ENCODE measurements at places on chromosomes 13 and 19. TPM values are rescaled to one million over a fixed set of nuclear protein-coding genes. Genes with fewer than 3 reads are reported as not detected.
A peak's percentile ranks its signal among the peaks of the same experiment; 100 is the strongest.

The NLRP11 gene
- total RNA-seq = not detected

DNA sequence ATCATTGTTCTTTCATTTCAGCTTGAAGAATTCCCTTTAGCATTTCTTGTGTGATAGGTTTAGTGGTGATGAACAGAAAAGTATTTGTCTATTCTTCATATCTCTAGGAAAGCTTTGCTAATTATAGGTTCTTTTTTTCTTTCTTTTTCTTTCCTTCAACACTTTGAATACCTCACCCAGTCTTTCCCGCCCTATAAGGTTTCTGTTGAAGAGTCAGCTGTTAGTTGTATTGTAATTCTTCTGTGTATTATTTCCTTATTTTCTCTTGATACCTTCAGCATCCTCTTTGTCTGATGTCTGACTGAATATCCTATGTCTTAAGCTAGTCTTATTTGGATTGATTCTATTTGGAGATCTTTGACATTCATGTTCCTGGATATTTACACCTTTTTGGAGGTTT lies 1989.4 kb downstream of the PCDH9 start:
- no peaks in the 10 kb centered on the region for H3K27me3 ChIP-seq
- no peak for DNase-seq
- no peaks in the 10 kb centered on the region for H3K4me1 ChIP-seq

- H3K4me3 ChIP-seq = no peak overlapping the region
- peaks cover 61% of the 10 kb centered on the region for H3K4me1 ChIP-seq
- H3K27me3 ChIP-seq = no peaks in the 10 kb centered on the region
- DNase-seq = no peak
- no peak overlapping the region for H3K27ac ChIP-seq
These were observed 16.0 kb downstream of the FXYD5 start for GRCh38 chr19:35170359-35171061.

The KRTDAP gene
- total RNA-seq = not detected

- peaks cover 20% of the 10 kb centered on the region for H3K4me1 ChIP-seq
- no peaks in the 10 kb centered on the region for H3K27me3 ChIP-seq
- DNase-seq = no peak
- H3K4me3 ChIP-seq = no peak overlapping the region
- no peaks in the 10 kb centered on the region for H3K36me3 ChIP-seq
- no peak overlapping the region for H3K27ac ChIP-seq
These were observed 10.3 kb upstream of the BICRA start for GRCh38 chr19:47598407-47599349.

The GRWD1 gene
- total RNA-seq = 39.0 TPM

The IGFL2 gene
- not detected for total RNA-seq

DNA sequence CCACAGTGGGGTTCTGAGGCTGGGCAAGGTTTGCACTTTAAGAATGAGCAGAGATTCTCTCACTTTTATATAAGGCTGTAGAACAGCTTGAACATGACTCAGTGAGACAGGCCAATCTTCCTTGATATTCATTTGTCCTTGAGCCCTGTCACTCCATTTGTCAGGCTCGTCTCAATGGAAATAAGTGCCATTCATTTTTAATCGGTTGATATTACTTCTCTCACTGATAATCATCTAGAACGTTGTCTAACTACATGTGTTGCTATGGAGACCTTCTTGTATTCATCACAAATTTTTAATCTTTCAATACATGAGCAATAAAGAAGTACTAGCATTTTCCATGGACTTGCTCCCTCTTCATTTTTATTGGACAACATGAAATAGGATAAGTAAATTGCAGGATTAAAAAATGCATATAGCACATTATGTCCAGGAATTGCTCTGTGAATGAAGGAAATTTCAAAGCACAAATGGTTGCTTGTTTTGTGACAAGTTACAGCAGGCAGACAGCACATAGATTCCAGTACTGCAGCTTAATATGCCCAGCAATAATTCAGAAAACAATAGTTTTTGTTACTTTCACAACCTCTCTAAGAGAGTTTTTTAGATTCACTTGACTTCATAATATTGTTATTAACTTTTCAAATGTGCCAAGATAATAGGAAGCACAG lies 1178.4 kb upstream of the ATXN8OS start:
- H3K27ac ChIP-seq = no peak overlapping the region
- DNase-seq = no peak
- H3K27me3 ChIP-seq = no peaks in the 10 kb centered on the region
- H3K4me1 ChIP-seq = no peaks in the 10 kb centered on the region
- no peaks in the 10 kb centered on the region for H3K36me3 ChIP-seq

DNA sequence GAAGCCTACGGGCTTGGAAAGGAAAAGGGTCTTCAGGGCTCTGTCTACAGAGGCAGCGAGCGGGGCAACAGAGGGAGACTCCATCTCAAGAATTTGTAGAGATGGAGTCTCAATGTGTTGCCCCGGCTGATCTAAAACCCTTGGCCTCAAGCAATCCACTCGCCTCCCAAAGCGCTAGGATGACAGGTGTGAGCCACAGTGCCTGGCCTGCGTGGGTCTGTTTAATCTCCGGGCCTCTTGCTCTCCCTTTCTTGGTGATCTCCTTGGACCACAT lies 8.1 kb downstream of the RPS9 start:
- peaks cover 44% of the 10 kb centered on the region for H3K36me3 ChIP-seq
- no peak overlapping the region for H3K27ac ChIP-seq
- DNase-seq = no peak
- H3K4me1 ChIP-seq = peaks cover 76% of the 10 kb centered on the region

- H3K27ac ChIP-seq = peak overlapping the region; percentile 47
- no peaks in the 10 kb centered on the region for H3K36me3 ChIP-seq
- H3K4me3 ChIP-seq = no peak overlapping the region
- H3K4me1 ChIP-seq = peaks cover 44% of the 10 kb centered on the region
- DNase-seq = no peak
- no peaks in the 10 kb centered on the region for H3K27me3 ChIP-seq
These were observed 19.7 kb upstream of the JUND start for GRCh38 chr19:18300930-18301717.

- no peak overlapping the region for H3K27ac ChIP-seq
- no peak for DNase-seq
- no peaks in the 10 kb centered on the region for H3K27me3 ChIP-seq
- H3K4me3 ChIP-seq = no peak overlapping the region
- H3K36me3 ChIP-seq = peaks cover 18% of the 10 kb centered on the region
These were observed 30.9 kb downstream of the ZNF611 start for GRCh38 chr19:52703917-52704316.

DNA sequence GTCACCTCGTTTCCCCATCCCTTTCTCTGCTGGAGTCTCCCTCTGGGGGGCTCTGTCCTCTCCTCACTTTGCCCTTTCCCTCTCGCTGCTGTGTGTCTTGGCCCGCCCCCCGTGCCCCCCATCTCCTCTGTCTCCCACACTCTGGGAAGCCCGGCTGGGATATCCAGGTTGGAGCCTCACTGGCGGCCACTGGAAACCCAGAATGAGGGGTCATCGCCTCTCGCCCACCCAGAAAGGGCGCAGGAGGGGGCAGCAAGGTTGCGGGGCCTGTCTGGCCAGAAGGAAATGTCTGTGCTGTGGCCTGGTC lies 15.6 kb downstream of the CCDC97 start:
- peak overlapping the region; percentile 76 for H3K27ac ChIP-seq
- peaks cover 49% of the 10 kb centered on the region for H3K36me3 ChIP-seq
- H3K27me3 ChIP-seq = no peaks in the 10 kb centered on the region
- peaks cover 49% of the 10 kb centered on the region for H3K4me1 ChIP-seq
- no peak for DNase-seq
- H3K4me3 ChIP-seq = no peak overlapping the region

DNA sequence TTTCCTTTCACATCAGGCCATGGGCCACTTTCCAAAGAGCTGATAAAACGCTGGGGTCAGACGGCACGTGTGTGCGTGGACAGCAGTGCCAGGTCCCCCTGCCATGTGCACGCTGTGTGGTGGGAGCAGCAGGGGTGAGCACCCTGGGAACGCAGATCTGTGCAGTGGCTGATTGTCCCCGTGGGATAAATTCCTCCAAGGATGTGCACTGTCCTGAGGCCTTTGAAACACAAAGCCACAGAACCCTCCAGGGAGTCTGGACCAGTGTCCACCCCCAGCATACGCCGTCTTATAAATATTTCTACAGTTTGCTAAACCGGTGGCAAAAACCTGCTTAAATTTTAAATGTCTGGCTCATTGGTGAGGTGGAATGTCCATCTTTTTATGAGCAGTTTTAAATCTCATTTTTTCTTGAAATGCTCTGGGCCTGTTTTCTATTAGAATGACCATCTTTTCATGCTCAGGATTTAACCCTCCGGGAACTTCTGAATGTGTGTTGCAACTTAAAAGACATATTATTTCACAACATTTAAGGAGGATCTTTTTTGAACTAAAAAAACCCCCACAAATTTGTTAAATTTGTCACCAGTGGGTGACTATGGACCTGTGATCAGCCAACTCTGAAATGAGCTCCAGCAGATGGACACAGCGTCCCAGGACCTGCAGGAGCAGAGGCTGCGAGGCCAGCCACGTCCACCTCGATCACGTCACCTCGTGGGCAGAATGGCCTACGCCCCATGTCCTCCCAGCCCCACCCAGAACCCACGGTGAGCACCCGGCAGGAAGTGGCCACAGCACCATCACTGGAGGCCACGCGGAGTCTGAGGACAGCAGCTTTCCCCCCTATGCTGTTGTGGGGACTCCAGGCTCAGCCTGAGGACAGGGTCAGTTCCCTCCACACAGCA lies 68.6 kb downstream of the RASA3 start:
- no peak overlapping the region for H3K4me3 ChIP-seq
- DNase-seq = no peak
- no peaks in the 10 kb centered on the region for H3K27me3 ChIP-seq
- peaks cover 58% of the 10 kb centered on the region for H3K4me1 ChIP-seq

- H3K27ac ChIP-seq = no peak overlapping the region
- peaks cover 9% of the 10 kb centered on the region for H3K36me3 ChIP-seq
- H3K27me3 ChIP-seq = no peaks in the 10 kb centered on the region
- no peak overlapping the region for H3K4me3 ChIP-seq
- no peaks in the 10 kb centered on the region for H3K4me1 ChIP-seq
These were observed 8.8 kb downstream of the POLRMT start for GRCh38 chr19:624433-625109.

- no peak for DNase-seq
- H3K27ac ChIP-seq = no peak overlapping the region
- no peaks in the 10 kb centered on the region for H3K36me3 ChIP-seq
- H3K4me3 ChIP-seq = no peak overlapping the region
- H3K27me3 ChIP-seq = no peaks in the 10 kb centered on the region
These were observed 4.6 kb upstream of the CPB2 start for GRCh38 chr13:46109451-46109850.

- no peaks in the 10 kb centered on the region for H3K4me1 ChIP-seq
- H3K27me3 ChIP-seq = no peaks in the 10 kb centered on the region
- no peak overlapping the region for H3K4me3 ChIP-seq
- DNase-seq = no peak
- no peak overlapping the region for H3K27ac ChIP-seq
- H3K36me3 ChIP-seq = no peaks in the 10 kb centered on the region
These were observed 8.7 kb downstream of the CD177 start for GRCh38 chr19:43362179-43362578.

- H3K4me3 ChIP-seq = no peak overlapping the region
- no peaks in the 10 kb centered on the region for H3K36me3 ChIP-seq
- no peak overlapping the region for H3K27ac ChIP-seq
- no peak for DNase-seq
- no peaks in the 10 kb centered on the region for H3K27me3 ChIP-seq
These were observed 347.2 kb downstream of the ZNF536 start for GRCh38 chr19:30719189-30719998.

The ZNF563 gene
- 15.0 TPM for total RNA-seq

The RAB3A gene
- 4.7 TPM for total RNA-seq

DNA sequence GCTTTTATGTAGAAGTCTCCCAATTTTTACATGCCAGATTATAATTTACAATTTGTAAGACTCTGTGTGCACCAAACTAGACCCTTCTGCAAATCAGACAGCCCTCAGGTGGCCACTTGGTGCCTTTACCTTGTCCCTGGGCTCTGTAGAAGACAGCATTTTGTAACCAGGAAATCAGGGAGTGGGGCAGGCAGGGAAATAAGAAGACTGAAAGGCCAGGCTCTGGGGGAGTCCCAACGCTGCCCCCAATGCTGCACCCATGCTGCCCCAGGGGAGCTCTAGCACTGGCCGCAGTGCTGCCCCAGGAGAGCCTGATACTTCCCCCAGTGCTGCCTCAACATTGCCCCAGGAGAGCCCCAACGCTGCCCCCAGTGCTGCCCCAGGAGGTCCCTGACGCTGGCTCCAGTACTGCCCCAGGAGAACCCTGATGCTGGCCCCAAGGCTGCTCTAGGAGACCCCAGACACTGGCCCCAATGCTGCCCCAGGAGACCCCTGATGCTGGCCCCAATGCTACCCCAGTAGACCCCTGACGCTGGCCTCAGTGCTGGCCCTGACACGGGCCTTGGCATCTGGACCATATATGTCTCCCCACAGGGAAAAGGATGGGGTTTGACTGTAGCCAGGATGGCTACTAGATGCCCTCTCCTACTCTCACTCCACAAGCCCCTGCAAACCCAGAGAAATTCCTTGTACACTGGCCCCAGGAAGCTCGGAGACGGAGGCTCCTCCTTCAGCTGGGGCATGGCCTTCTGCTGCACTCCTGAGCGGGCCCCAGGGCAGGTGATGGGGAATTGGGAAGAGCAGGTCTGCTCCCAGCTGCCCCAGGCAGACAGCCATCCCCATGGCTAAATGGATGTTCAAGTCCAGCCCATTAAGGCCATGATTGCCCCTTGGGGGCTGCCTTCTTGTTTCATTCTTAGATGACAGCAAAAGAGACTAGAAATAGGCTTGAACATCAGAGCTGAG lies 23.6 kb downstream of the VSTM2B start:
- DNase-seq = no peak
- H3K36me3 ChIP-seq = no peaks in the 10 kb centered on the region
- no peak overlapping the region for H3K27ac ChIP-seq

GRCh38 chr13:112622375-112622774 lies 34.4 kb upstream of the TUBGCP3 start:
- H3K27me3 ChIP-seq = no peaks in the 10 kb centered on the region
- no peak overlapping the region for H3K27ac ChIP-seq
- no peaks in the 10 kb centered on the region for H3K4me1 ChIP-seq
- H3K36me3 ChIP-seq = no peaks in the 10 kb centered on the region
- no peak overlapping the region for H3K4me3 ChIP-seq

- H3K36me3 ChIP-seq = no peaks in the 10 kb centered on the region
- H3K27ac ChIP-seq = no peak overlapping the region
- no peaks in the 10 kb centered on the region for H3K4me1 ChIP-seq
- no peak overlapping the region for H3K4me3 ChIP-seq
- DNase-seq = no peak
- no peaks in the 10 kb centered on the region for H3K27me3 ChIP-seq
These were observed 36.4 kb downstream of the CCL25 start for GRCh38 chr19:8088752-8089663.

- H3K36me3 ChIP-seq = no peaks in the 10 kb centered on the region
- H3K4me3 ChIP-seq = no peak overlapping the region
- no peak for DNase-seq
- no peaks in the 10 kb centered on the region for H3K27me3 ChIP-seq
- no peak overlapping the region for H3K27ac ChIP-seq
These were observed 35.5 kb downstream of the PAK4 start for GRCh38 chr19:39160889-39161672.
